Stimulated activated CD8-positive, alpha-beta memory T cell treated with anti-CD3 and anti-CD28 coated beads, Interleukin-7, amount 100 ng/mL, for 24 hours (primary cell): ENCODE measurements at places on chromosomes 4 and X.

DNA sequence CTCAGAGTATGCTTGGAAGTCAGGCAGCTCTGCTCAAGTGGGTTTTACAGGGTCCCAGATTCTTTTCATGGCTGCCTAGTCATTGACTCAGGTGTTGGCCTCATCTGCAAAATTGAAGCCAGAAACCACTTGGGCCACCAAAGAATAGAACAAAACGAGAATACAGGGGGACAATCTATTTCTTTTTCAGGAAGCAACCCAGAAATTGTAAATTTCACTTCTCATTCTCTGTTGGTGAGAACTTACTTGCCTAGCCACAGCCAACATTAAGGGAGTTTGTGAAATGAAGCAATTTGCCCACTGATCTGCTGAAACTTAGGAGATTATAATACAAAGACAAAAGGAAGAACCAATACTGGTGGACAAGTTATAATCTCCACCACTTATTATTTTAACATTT, 8.6 kb upstream of the TKTL2 start:
- DNase-seq: no peak

DNA sequence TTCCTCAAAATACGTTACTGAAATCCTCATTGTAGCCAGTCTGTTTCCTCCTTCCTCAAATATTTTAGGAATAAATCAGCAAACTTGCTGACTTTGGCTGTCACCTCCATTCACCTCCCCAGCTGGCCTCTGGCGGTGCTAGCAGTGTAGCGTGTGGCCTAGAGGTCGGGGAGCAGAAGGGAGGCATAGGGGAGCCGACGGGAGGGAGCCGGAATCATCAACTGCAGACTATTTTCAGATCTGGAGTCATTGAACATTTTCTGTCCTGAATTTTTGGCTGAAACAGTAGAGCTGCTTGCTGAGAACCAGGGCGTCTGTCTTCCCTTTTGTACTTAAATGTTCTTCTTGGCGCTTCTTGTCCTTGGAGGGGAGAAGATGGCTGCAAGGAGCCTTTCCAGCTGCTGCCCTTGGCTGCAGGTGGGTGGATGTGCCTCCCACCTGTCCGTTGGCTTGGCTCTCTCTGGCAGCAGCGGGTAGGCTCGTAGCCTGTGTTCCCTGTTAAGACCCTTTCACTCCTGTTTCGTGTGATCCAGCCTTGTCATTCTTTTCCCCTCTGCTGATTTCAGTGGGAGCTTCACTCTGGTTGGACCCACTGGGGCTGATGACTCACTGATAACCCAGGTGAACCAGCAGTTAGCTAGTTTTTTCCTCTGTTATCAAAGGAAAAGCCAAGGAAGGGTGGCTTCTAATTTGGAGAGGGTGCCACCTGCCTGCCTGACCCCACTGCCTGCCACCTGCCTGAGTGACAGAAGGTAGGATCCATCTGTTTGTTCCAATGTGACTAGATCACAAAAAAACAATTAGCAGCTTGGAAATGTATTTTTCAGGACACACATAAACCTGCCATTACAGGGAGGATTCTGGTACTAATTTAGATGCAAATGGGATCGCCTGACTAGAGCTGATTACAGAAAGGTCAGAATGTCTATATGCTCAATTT, 135.9 kb downstream of the GATB start:
- DNase-seq: no peak

DNA sequence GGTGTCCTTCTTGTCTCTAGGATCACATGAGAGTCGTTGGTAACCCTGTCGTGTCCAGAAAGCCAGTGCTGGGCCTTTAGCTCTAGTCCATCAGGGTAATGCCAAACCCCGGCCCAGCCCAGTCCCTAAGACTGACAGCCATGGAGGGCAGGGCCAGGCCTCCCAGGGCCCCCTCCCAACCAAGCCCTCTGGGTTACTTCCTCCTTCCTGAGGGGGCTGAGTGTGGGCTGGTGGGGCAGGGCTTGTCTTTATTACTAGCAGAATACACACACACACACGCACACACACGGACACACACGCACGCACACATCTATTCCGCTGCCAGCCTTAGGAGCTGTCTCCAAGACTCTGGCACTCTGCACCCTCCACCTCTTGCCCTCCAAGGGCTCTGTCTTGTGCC, 35.6 kb upstream of the CDKN2AIP start:
- no peak for DNase-seq

- peak; percentile 7 for DNase-seq
Measured at GRCh38 chr4:183256756-183257385, 63.2 kb downstream of the CLDN22 start.

GRCh38 chr4:69058410-69059059, 37.7 kb upstream of the UGT2B7 start:
- DNase-seq: no peak

GRCh38 chr4:182955411-182955810, 38.2 kb upstream of the DCTD start:
- no peak for DNase-seq

DNA sequence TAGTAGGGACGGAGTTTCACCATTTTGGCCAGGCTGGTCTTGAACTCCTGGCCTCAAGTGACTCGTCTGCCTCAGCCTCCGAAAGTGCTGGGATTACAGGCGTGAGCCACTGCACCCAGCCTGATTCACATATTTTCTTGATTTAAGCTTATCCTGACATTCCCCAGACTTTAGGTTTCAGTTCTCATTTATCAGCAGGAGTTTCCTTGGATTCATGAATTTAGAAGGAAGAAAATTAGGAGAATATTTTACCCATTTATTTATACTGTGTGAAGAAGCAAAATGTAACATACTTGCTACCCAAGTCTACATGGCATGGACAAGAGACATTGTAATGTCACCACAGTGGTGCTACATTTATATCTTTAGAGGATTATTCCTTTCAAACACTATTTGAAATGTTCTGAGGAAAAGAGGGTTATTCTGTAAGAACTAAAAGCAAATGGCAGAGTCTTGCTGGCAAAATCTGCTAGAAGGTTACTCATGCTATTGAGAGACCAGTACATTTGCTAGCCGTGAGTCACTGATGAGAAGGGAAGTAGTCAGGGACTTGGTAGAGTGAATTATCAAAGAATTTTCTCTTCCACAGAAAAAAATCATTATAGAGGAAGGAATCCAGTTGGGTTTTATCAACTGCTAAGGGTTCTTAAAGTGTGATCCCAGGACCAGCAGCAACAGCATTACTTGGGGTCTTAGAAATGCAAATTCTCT, 26.1 kb upstream of the CFAP299 start:
- no peak for DNase-seq

DNA sequence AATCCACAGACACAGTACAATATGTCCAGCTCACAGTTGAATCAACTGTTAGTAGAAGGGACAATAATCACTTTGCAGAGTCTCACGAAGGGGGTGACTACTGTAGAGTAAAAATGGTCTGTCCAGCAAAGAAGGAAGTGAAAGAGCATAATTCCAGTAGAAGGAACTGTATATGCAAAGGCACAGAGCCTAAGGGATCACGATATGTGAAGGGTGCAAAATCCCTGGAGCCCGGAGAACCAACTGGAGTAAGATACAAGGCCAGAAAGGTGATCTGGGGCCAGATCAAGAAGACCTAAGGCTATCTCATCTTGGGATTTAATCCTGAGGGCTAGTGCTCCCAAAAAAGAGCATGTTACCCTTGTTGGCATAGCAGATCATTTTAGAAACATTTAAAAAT, 192.7 kb upstream of the LDB2 start:
- DNase-seq: no peak

DNA sequence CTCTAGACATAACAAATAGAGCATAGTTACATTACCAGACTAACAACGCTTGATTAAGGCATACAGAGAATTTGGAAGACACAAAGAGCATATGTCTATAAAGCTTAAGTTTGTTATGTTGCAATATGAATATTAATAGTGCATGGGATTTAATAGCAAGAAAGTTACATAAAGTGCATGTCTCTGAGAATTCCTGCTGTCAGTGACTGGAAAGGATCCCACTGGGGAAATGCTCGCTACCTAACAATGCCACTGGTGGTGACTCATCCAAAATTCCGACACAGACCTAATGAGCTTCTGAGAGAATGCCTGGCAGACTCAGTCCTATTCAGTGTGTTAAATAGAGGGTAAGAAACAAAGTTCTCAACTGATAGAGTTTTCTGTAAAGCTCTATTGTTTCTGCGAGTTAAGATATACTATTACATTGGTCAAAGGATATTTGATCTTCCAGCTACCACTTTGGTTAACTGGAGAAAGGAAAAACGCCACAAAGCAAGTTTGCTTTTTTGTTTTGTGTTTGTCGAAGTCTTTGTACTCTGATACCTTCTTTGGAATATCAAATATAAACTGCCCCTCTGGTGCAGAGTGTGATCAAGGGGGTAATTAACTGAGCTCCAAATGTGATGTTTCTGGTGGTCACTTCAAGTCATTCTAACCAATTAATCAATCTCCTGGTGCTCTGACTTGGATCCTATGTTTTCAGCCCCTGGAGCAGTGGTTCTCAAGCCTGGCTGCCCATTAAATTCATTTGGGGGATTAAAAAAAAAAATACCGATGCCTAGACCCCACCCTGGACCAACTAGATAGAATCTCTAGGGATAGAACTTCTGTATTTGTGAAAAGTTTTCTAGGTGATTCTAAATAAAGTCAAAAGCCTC, 107.9 kb downstream of the PALLD start:
- DNase-seq: no peak

DNA sequence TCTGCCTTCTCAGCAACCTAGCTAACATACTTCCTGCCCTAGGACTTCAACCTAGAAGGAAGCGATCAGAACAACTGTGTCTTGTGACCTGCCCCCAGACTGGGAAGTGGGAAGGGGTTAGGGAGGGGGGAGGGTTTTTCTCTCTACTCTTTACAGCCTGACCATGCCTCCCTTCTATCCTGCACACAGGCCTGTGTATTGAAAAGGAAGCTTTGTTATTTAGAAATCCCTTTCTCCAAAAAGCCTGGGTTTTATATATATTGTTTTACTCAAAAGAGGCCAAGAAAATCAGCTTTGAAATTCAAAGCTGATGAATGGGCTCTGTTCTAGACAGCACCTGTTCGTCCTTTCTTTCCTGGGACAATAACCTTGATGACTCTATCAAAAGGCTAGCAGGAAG, 35.2 kb upstream of the SMS start:
- DNase-seq: no peak

- DNase-seq: no peak
Measured at GRCh38 chr4:7394681-7395451, 39.9 kb downstream of the PSAPL1 start.
